ENCODE measurements at places on chromosomes 7 and 10.
A peak's percentile ranks its signal among the peaks of the same experiment; 100 is the strongest.

DNA sequence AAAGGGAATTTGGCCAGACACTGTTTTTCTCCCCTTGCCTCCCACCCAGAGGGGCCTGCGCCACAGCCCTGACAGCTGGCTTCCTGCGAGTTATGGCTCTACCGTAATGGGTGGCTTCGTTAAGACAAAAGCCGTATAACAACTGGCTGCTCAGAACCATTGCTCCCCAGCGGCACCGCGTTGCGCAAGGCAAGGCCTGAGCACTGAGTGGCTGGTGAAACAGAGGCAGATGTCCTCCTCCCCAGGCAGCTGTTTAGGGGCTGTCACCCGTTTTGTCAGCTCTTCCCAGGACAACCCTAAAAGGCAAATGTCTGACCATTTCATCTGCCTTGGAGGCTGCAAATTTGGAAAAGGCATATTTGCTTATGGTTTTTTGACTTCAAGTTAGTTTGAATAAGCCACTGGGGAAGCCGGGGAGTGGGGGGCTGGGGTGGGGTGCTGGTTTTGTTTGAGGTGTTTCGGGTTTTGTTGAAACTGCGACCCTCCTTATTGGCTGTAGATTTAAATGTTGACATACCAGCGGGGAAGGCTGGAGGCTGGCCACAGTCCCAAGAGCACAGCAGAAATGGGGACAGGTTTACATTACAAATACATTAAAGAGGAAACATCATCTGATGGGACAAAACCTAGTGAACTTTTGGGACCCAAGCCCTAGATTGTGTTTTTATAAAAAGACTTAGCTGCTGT lies 681 bp upstream of the SPOCK2 start:
- no peak for DNase-seq

DNA sequence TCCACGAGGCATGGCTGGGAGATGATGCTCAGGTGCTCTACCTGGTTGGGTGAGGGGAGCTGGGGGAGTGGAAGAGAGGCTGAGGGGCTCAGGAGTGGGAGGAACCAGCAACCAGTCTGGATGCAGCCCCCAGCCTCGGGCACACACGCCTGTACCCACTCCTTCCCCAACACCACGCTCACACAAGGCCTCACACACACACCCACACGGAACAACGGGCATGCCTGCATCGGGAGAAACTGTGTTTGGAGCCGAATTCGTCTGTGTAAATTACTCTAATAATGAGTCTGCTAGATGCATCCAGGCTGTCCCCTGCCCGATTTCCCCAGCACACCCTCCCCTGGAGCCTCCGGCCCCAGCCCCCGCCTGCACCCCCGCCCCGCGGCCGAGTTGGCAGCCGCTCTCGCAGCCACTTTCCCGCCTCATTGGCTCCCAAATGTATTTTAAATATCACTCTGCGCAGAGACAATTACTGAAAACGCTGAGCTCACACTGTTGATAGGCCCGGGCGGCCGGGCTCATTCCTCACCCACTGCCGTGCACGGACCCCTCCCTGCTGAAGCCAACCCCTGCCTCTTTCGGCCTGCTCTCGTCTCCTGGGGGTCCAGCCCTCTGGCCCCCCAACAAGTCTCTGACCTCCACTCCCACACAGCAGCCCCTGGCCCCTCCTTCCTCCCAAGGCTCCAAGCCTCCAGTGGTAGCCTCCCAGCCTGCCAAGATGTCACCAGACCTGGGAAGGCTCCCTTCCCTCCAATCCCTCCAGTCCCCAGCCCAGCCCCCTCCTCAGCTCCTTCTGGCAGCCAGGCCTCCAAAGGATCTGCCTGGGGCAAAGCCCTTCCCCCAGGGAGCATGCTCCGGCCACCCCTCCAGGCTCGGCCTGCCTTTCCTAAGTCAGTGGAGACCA lies 11.1 kb downstream of the H2BK1 start:
- no peak for DNase-seq

- no peak for DNase-seq
Observed at GRCh38 chr7:80027611-80028173, 106.9 kb upstream of the GNAI1 start.

DNA sequence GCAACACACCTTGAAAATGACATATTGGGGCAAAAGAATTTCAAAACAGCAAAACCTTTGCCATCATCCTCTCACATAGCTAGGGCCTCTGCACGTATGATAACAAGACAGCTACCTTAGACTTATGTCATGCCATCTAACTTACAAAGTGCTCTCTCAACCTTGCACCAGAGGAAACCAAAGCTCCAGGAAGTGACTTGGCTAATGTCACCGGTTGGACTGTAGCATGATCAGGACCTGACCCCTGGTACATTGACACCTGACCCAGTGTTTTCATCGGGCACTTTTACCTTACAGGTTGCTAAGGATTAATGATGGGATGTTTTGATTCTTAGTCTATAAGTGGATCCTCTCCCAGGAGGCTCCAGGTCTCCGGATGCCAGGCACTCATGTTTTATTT lies 529.8 kb upstream of the GALNT17 start:
- DNase-seq: no peak

DNA sequence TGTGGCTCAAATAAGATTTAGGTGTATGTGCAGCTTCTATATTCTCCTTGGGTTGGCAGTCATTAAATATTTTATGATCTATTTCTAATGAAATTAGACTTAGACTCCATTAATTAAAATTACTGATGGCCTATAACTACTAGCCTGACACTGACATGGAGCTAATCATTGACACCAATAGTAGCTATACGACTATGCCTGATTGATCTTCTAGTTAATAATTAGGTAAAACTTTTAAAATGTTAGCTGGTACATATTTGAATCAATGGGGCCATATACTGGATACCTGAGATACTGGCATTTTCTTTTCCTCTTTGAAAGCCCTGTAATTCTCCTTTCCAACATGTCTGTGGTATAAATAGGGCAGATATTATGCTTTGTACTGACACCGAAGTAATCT lies 14.4 kb downstream of the WEE2 start:
- no peak for DNase-seq

DNA sequence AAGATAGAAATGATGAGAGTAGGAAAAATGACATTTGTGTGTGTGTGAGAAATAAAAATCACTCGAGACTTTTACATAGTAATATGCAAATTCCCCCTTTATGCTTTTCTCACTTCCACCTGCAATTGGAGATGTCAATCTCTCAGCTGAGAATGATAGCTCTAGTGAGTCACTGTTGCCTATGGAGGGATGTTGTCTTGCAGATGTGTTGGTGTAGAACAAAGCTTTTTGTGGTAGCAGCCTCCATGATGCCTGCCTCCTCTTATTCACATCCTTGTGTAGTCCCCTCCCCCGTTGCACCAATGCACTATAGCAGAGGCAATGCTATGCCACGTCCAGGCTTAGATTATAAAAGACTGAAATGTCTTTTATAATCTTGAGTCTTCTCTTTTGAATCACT lies 33.8 kb downstream of the SPAG6 start:
- DNase-seq: peak; percentile 36

- no peak for DNase-seq
Observed at GRCh38 chr7:30648744-30649540, 33.3 kb downstream of the CRHR2 start.

DNA sequence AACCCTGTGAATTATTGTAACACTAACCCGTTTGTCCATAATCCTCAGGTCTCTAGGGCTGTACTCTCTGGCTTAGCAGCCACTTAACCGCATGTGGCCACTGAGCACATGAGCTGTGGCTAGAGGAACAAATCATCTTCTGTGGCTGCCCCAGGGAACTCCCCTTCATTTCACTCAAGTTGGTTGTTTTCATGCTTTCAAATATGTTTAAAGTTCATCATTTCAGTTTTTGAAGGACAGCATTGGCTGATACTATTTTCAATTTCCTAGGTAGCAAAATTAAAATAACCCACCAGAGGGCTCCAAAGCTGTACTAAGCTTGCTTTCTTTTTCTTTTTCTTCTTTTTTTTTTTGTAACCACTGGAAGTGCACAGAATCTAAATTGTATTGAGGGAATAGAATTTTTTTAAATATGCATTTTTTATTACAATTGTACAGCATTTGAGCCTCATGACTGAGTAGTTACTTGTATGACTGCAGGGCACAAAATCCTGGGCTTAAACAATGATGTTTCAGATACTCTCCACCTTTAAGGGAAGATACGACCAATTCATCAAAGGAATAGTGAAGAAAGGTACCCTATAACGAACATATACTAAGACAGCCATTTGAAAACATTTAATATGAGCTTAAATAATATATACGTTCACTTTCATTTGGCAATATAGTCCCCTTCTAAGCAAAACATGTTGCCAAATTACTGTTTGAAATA lies 38.6 kb downstream of the MRC1 start:
- peak; percentile 23 for DNase-seq

GRCh38 chr10:70404787-70405036 lies 767 bp downstream of the EIF4EBP2 start:
- DNase-seq: no peak

DNA sequence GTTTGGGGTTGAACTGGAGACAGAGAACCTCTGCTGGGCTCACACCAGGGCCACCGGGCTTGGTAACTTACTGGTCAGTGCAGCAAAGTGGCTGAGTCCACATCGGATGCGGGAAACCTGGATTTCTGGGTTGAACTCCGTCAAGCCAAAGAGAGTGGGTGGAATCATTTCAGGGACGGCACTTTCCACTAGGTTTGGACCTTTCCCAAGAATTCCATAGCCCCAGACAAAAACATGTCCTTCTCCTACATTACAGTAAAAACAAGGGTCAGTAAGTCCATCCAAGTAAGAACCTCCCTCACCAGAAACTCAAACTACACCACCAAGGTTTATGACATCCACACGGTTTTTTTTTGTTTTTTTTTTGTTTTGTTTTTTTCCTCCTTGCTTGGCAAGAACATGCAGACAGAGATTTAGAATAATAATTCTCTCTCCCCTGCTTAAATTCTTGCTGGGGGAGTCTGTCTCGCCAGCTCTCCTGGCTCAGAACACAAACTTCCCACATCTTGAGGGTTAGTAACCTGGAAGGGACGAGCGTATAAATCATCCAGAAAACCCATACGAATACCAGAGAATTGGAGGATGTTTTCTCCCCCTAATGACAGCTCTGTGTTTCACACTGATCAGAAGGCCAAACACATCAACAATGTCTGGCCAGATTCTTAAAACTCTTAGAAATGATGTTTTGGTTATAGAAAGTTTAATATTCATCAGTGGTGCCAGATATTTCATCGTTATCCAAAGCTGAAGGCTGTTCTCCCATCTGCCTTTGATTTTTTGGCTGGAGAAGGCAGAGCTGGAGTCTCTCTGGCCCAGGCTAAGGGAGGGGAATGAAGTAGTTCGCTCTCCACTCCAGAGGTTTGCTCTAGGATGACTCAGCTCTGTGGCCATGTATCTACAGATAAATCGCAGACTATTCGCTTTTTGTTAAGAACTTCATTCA lies 17.5 kb downstream of the RCC1L start:
- DNase-seq: no peak

DNA sequence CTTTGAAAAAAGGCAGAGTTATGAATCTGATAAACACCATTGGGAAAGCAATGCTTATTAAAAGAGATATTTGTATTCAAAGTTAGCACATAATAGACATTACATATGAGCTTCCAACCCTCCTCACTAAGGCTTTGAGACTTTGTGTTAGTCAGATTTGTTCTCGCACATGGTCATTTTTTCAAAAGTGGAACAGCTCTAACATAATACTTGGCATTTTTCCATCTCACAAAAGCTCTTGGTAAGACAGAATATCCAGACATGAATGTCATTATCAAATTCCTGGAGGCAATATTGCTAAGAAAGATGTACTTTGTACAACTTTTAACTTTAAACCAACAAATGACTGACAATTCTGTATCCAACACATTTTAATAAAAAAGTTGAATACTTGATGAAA lies 292.4 kb upstream of the SMIM30 start:
- no peak for DNase-seq

DNA sequence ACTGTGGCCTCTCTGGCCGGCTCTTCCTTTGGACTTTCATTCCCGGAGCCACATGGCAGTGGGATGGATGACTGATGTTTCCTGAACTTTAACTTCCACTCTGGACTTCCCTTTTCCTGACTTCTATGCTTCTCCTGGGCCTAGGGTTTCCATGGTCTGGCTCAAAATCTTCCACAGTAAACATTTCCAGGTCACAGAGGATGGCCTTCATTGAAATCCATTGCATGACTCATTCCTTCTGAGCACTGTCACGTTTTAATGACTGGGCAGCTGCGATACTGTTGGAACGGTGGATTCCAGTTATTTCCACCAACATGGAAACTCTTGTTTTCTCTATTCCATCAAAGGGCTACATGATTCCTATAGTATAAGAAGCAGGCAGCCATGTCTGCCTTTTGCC lies 24.4 kb upstream of the ZNF273 start:
- DNase-seq: no peak

DNA sequence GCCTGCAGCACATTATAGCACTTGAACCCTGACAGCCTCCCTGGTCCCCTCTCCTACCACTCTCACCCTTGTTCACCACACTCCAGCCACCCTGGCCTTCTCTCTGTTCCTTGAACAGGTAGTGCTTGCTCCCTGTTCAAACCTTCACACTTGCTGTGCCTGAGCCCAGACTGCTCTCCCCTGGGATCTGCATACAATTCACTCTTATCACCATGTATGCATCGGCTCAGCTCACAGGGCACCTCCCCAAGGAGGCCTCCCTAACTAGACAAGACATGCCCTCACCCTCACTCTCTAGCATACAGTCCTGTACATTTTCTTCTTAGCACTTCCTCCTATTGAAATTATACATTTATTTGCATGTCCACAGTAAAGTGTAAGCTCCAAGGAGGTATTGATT lies 59.3 kb downstream of the FAM13C start:
- no peak for DNase-seq

DNA sequence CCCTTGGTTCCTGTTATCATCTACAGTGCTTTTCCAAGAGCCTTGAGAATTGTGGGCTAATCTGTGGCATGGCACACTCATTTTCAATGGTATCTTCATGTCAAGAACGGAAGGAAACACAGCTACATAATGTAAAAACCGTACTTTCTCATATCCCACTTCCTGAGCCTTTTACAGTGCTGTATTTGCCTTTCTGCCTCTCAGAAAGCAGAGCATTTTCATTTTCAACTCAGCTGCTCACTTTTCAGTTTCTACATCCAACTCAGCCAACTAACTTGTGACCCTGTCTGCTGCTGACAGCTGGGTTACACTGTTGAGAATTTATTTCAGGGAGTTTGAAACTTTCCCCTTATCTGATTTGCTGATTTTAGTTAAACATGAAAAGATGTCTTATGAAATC lies 875.8 kb upstream of the KCND2 start:
- no peak for DNase-seq
